A549 (cell line): ENCODE measurements at places on chromosomes 12 and 14. TPM values are rescaled to one million over a fixed set of nuclear protein-coding genes. Genes with fewer than 3 reads are reported as not detected.

KCNA1 gene
- polyA plus RNA-seq = not detected in 3 replicates

KRT72 gene
- polyA plus RNA-seq = not detected in 3 replicates

- peak; percentile 24 for DNase-seq
These were observed 119.9 kb downstream of the DENND5B start for GRCh38 chr12:31471051-31471450.

GRCh38 chr12:98151105-98151590, 364.2 kb upstream of the TMPO start:
- no peak for DNase-seq

DNA sequence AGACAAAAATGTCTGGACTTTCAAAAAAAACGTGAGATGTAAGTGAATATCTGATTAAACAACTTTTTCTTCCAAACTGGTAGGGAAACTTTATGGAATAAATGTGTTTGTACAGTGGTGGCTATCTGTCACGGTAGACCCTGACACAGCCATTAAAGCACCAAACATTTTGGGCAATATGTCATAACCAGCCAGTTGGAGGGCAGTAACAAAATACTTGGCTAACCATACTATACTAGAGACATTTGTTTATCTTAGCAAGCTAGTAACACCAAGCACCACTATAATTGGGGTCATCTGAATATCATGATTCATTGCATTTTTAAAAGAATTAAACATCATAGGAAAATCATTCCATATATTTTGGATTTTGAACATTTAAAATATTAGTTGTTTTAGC, 6.0 kb upstream of the MYF6 start:
- no peak for DNase-seq
